ENCODE measurements at places on chromosomes 4 and X. TPM values are rescaled to one million over a fixed set of nuclear protein-coding genes. Genes with fewer than 3 reads are reported as not detected.
A peak's percentile ranks its signal among the peaks of the same experiment; 100 is the strongest.

- DNase-seq = no peak
Measured at GRCh38 chr4:72194046-72194445, 162.2 kb downstream of the NPFFR2 start.

DNA sequence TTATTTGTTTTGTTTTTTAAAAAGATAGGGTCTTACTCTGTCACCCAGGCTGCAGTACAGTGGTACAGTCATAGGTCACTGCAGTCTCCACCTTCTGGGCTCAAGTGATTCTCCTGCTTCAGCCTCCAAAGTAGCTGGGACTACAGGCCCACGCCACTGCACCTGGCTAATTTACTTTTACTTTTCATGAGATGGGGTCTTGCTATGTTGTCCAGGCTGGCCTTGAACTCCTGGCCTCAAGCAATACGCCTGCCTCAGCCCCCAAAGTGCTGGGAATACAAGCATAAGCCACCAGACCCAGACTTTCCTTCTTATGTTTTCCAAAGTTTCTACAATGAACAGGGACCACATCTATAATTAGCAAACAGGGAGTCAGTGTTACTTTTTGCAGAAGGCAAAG, 37.9 kb upstream of the MXD4 start:
- no peak for DNase-seq

DNA sequence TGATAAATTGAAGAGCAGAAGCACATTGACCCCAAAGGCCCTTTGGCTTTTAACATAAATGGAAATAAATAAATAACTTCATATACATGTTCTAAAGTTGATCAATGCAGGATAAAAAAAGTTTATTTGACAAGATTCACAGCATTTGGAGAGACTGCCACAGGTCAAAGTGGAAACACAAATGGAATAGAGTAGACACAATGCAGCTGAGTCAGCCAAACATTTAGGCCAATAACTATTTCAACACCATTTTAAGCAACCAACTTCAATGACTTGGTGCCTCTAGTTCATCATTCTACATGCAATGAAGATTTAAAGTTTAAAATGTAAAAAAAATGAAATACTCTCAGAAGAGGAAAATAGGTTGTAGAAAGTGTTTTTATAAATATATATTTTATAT, 365.2 kb downstream of the FAT4 start:
- DNase-seq = no peak

GRCh38 chr4:112704991-112705845, 68.3 kb downstream of the LARP7 start:
- DNase-seq = peak; percentile 58

DNA sequence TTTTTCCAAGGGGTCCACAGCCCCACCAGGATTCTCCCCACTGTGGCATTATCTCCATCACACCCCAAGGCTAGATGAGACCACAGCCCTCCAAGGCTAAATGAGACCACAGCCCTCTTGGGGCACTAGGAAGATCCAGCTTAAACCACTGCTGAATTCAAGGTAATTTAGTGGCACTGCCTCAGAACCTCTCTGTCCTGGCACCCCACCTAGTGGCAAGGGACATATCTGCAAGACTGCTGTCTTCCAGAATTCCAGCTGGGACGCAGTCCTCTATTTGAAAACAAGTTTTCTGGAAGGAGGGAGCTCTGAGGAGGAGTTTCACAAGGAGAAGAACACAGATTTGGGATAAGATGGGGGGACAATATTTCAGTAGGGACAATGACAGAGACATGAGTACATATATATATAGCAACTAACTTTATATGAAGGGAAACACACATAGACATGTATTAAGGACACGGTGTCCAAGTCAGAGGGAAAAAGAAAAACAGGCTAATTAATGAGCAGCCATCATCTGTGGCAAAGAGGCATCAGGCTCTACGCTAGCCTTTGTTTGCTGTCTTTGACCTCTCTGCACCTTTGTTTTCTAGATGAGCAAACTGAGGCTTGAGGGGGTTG, 9.3 kb downstream of the CETN2 start:
- DNase-seq = no peak

- DNase-seq = peak; percentile 81
Measured at GRCh38 chr4:15506464-15506863, 36.8 kb downstream of the CC2D2A start.

MBNL3 gene
- 4.1 TPM for total RNA-seq

MTCP1 gene
- total RNA-seq = 9.1 TPM
